ENCODE measurements at places on chromosomes 16 and 17.

- no peak for DNase-seq
Observed at GRCh38 chr17:28906276-28906675, 3.4 kb upstream of the DHRS13 start.

- DNase-seq = no peak
Observed at GRCh38 chr16:57566436-57566835, 24.0 kb downstream of the ADGRG5 start.

DNA sequence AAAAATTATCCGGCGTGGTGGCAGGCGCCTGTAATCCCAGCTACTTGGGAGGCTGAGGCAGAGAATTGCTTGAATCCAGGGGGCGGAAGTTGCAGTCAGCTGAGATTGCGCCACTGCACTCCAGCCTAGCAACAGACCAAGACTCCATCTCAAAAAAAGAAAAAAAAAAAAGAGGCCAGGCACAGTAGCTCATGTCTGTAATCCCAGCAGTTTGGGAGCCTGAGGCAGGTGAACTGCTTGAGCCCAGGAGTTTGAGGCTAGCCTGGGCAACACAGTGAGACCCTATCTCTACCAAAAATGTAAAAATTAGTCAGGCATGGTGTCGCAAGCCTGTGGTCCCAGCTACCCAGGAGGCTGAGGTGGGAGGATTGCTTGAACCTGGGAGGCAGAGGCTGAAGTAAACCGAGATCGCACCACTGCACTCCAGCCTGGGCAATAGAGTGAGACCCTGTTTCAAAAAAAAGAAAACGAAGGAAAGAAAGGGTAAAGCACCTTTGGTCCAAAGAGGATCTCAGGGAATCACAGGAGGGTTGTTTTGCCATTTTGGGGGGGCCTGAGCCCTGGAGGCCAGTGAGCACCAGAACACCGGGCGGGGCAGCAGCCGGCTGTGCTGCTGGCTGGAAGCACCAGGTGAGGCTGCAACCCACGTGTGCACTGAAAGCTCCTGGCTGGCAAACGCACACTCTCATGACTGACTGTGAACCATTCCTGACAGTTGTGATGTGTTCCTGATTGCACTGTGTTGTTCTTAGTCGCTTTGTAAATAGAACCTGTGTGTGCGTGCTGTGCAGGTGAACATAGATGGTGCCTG is 18.4 kb downstream of the HS3ST6 start:
- no peak for DNase-seq

DNA sequence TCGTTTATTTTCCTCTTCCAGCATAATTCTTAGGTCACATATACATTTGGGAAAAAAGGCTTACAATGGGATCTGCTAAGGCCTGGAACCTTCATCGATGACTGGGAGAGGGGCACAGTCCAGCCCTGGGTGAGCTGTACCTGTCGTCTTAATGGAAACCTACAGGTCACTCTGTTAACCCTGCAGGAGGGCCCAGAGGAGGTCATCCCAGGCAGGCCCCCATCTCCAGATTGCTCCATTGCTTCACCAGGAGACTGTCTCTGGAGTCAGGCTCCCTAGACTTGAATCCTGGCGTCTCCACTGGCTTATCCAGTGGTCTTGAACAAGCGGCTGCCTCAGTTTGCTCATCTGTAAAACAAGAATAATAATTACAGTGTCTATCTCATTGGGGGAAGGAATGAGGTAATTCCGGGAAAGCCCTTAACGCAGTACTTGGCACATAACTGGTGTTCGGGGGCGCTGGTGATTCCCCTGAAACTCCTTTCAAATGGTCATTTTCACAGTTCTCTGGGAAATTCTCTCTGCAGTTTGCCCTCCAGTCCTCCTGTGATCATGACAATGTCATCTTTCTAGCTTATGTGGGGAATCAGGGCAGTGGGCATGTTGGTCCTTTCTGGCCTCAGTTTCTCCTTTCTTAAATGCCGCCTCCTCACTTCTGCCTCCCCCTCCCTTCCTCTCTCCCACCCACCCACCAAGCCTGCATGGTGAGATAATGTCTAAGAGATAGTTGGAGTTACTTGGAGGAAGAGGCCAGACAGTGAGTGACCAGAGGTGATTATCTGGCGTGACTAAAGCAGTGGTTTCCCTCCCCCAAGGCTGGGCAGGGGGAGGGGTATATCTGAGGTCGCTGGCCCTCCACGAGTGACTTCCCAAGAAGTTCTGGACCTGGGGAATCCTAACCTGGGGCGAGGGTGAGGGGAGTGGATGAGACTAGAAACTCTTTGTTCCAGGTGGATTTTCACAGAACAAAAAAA is 31.3 kb upstream of the TAC4 start:
- no peak for DNase-seq

GRCh38 chr17:4934173-4934979 is 2.3 kb downstream of the GP1BA start:
- no peak for DNase-seq

- DNase-seq = no peak
Observed at GRCh38 chr16:964356-965035, 6.3 kb downstream of the LMF1 start.

- peak; percentile 78 for DNase-seq
Observed at GRCh38 chr17:50087246-50087911, 7.8 kb upstream of the PDK2 start.

DNA sequence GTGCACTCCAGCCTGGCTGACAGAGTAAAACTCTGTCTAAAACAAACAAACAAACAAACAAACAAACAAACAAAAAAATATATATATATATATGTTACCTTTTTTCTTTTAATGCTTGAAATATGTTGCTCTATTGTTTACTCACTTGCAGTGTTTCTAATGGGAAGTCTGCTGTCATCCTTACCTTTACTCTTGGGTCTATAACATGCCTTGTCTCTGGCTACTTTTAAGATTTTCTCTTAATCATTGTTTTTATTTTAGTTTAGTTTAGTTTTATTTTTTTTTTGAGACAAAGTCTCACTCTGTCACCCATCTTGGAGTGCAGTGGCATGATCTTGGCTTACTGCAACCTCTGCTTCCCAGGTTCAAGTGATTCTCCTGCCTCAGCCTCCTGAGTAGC is 16.1 kb upstream of the TNRC6A start:
- DNase-seq = no peak

GRCh38 chr17:32015245-32016013 is 8.2 kb downstream of the LRRC37B start:
- DNase-seq = no peak

DNA sequence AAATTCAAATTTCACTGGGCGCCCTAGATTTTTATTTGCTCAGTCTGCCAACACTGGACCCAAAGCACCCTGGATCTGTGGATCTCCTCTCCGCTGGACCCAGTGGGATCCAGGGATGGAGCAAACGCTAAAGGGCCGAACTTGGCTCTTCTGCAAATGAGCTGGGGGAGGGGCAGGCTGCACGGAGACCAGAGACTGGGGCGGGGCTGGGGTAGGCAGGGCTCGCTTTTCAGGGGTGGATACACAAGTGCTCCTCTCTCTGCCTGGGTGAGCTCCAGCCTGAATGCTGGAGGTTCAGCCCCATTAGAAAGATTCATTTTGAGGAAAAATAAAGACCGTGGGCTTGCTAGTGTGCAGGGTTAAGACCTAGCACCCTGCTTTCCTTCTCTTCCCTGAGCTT is 8.9 kb downstream of the CBX4 start:
- no peak for DNase-seq

DNA sequence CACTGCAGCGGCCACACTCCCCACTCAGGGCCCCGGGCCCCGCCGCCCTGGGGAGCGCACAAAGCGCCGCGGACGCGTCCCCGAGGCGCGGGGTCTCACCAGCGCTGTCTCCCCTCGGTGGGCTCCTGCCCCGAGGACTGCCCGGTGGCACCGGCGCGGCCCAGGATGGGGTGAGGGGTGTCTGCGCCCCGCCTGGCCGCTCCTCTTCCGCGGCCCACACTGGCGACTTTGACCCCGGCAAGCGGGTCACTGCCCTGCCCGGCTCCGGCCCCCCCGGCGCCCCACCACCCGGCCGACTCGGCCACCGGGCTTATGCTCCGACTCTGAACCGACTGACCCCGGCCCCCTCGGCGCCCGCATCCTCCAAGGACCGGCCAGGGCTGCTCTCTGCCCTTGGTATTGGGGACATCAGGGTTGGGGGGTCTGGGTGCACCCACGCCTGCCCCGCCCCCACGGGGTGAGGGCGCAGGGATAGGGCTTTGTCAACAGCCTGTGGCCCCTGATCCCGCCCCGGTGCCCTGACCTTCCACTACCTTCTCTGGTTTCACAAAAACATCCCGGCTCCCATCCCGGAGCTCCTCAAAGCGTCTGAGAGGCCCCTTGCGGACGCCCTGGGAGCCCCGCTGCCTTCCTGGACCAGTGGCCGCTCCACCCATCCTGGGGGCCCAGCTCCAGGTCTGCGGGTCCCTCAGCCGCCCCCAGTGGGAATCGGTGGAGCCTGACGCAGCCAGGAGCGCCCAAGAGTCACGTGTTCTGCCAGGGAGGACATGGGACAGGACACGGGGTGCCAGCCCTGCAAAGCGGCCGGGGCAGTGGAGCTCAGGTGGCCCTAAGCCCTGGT is 829 bp downstream of the GCGR start:
- no peak for DNase-seq

- no peak for DNase-seq
Observed at GRCh38 chr16:9296271-9296590, 204.8 kb downstream of the HAPSTR1 start.

DNA sequence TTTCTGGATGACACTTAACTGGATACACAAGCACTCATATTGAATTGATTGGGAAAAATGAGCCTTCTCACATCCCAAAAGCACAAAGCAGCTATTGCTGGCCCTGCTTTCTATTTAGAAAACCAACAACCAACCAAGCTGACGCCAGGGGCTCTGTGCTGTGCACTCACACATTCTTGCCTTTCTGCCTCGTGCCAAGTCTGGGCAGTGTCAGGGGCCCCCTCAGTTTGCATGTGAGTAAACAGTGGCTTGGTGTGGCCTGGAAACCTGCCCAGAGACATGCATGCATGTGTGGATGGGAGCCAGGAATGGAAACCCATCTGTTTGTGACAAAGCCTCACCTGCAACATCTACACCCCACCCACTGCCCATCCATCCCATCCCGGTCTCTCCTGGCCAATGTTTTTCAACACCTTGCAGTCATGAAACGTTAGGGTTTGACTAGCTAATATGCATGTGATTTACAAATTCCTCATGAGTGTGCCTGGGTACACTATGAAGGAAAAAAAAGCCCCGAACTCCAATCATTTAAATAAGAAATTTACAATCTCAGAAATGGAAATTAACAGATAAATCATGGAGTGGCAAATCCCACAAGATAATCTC is 20.4 kb downstream of the MIEF2 start:
- DNase-seq = no peak

- no peak for DNase-seq
Observed at GRCh38 chr16:4692460-4693295, 684 bp upstream of the NUDT16L1 start.

GRCh38 chr17:80845069-80845862 is 146.4 kb upstream of the CHMP6 start:
- DNase-seq = no peak

- DNase-seq = no peak
Observed at GRCh38 chr17:823501-823902, 41.3 kb downstream of the MRM3 start.

- no peak for DNase-seq
Observed at GRCh38 chr17:81309859-81310839, 15.0 kb upstream of the SLC38A10 start.
